ENCODE measurements at places on chromosomes 16 and 17. TPM values are rescaled to one million over a fixed set of nuclear protein-coding genes. Genes with fewer than 3 reads are reported as not detected.

RHBDF1 gene
- polyA plus RNA-seq = 27.9 TPM

NUFIP2 gene
- 9.7 TPM for polyA plus RNA-seq

PRKCB gene
- polyA plus RNA-seq = 1.5 TPM

HASPIN gene
- polyA plus RNA-seq = 0.87 TPM

Measured in cardiac muscle cell (in vitro differentiated cells and primary cell).